ENCODE measurements at places on chromosomes 5 and 9. TPM values are rescaled to one million over a fixed set of nuclear protein-coding genes. Genes with fewer than 3 reads are reported as not detected.

DNA sequence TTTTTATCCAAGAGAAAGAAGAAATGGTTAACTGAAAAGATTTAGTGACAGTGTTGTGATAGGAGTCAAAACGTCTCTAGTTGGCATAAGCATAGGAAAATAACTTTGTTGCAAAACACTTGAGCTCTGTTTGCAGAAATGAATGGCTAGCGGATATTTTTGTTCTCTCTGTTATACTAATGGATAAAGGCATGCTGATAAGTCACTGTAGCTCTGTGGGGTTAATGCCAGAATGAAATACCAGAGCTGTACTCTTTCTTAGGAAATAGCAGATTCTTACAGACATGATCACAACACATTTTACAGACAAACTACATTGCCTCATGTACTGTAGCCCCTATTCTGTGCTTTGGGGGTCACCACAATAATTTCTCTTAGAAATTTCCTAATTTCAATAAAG lies 202.8 kb downstream of the DMRTA1 start:
- DNase-seq: no peak

DNA sequence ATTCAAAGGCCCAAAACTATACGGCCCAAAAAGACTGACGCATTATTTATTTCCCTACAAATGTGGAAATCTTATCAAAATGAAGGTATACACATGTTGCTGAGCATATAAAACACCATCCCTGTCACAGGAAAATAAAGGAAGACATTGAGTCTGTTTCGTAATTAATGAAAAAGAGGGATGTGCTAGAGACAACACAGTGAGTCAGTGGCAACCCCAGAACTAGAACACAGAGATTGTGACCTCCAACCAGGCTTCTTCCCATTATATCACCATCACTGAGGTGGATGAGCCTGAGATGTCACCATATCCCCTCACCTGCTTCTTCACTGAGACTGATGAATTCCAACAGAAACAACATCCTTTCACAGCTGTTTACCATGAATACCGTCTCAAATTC lies 3.8 kb downstream of the NDUFA8 start:
- no peak for DNase-seq

DNA sequence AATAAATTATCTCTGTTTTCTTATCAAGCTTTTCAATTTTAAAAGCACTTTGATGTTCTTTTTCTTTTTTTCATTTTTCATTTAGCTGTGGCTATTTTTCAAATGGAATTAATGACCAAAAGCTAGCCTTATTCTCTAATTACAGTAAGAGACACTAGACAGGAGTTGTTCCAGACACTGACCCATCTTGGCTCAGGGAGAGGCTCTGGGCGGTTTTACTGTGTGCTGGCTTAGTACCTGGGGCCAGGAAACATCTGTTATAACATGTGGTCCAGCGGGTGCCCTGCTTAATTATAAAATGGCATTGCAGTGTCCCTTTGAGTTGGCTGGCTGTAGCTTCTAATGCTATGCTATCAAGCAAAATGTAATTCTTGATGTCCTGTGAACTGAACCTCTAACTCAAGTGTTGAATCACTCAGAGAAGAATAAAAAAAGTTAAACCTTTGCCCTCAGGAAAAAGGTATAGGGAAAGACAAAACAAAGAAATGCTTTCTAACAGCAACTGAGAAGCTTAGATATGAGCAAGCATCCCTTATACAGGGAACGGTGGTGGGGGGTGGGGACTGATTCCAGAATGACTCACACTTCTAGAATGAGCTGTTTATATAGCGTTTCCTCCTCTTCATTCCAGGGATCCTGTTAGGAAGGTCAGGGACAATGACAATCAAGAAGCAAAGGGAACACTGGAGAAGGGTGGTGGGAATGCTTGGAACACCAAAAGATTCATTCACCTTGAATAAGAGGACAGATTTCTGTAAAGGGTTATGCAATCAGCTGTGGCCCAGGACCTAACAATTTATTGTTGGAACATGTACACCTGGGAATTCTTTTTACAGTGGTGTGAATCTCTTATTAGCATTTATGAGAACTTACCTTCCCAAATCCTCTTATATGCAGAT lies 58.7 kb upstream of the NFIB start:
- no peak for DNase-seq

The FOXI1 gene
- polyA plus RNA-seq: 0.08 TPM

The SHOC1 gene
- polyA plus RNA-seq: 0.05 TPM

Measured in spinal cord (tissue), 10 donors.